CD4-positive, alpha-beta T cell treated with Interleukin-15 for 4 hours (primary cell): ENCODE measurements at places on chromosomes 6 and 20.
A peak's percentile ranks its signal among the peaks of the same experiment; 100 is the strongest.

DNA sequence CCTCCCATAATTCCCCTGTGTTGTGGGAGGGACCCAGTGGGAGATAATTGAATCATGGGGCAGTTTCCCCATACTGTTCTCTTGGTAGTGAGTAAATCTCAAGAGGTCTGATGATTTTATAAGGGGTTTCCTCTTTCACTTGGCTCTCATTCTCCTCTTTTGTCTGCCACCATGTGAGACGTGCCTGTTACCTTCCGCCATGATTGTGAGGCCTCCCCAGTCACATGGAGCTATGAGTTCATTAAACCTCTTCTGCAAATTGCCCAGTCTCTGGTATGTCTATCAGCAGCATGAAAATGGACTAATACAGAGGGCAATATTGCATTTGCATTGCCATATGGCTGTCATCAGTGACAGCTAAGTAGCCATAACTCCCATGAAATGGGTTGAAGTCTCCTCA lies 63.2 kb downstream of the ZNF217 start:
- DNase-seq, result no peak

DNA sequence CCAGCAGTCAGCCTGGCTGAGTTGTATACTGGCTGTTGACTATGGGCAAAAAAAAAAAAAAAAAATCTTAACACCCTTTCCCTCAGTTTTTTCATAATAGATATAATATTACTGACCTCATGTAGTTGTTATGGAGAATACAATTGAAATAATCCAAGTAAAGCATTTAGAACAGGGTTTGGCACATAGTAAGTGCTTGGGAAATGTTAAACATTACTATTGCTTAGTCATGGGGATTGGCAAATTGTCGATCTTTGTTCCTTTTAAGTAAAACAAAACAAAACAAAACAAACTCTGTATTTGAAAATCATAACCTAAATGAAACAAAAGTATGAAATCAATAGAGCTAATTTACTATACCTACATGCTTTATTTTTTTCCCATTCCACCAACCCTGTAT lies 458.4 kb downstream of the GRIK2 start:
- no peak for DNase-seq

DNA sequence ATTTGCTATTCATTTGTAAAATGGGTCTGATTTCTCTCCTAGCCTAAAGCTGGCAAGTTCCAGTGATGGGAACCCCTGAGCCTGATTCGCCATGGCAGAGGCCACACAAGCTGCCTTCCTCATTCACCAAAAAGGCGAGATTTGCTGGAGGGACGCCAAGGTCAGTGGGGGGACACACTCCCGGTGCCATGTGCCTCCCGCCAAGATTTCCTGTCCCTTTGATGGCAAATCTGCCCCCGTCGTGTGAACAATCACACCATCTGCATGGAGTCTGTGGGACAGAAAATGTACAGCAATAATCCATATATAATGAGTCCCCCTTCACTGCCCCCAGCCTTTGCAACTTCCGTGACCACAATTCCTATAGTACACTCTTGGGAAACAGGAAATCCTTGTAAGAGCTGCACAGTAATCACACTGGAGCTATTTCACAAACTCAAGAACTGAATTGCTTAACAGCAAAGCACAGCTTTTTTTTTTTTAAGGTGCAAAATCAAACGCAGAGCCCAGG lies 15.7 kb upstream of the IGF2R start:
- DNase-seq, result no peak

GRCh38 chr6:116847227-116847626 lies 18.3 kb upstream of the GPRC6A start:
- DNase-seq, result no peak

DNA sequence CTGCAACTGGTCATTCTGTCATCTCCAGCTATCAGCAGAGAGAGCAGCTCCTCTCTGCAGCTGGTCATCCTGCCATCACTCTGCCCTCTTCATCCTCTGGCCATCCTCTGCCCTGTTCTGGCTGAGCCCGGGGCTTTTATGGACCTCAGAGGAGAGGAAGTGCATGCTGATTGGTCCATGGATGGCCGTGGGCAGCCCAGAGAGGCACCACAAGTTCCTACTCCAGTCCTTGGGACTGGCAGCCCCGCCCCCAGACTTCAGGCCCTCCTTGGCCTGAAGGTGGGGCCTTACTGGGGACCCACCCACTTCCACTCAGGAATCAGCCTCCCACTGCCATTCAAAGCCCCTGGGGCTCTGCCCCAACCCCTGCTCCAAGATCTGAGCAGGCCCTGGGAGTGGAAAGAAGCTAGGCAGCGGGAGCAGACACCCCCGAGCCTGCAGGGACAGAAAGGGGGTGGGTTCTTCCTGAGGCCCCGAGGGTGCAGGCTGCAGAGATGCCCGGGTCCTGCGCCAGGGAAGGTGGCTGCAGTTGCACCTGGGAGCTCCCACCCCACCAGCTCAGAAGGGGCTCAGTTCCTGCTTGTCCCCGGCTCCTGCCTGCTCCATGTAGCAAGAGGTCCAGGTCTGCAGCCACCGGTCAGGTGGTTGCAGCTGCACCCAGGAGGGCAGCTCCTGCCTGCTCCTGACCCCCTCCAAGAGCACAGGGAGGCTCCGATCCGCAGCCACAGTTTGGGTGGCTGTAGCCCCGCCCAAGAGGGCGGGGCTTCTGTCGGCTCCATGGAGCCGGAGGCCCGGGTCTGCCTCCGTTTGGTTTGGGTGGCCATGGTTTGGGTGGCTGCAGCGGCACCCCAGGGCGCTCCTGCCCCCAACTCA lies 34.1 kb upstream of the HMGA1 start:
- DNase-seq, result no peak

- DNase-seq, result no peak
Measured at GRCh38 chr20:43846516-43846905, 68.1 kb upstream of the TOX2 start.

DNA sequence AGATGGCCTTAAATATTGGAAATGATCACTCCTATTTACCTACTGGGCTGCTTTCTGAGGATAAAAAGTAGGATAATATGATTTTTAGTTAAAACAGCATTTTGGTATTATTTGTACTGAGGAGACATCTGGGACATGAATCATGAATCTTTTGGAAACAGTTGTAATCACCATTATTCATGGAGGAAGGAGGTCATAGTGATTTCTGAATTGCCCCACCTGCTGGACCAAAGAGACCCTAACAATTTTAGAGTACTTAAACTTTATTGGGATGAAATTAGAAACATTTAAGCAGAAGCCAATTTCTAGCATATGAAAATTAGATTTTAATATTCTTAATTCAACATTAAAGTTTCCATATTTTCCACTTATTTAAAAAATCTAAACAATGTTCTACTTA lies 108.4 kb upstream of the SIM1 start:
- no peak for DNase-seq

DNA sequence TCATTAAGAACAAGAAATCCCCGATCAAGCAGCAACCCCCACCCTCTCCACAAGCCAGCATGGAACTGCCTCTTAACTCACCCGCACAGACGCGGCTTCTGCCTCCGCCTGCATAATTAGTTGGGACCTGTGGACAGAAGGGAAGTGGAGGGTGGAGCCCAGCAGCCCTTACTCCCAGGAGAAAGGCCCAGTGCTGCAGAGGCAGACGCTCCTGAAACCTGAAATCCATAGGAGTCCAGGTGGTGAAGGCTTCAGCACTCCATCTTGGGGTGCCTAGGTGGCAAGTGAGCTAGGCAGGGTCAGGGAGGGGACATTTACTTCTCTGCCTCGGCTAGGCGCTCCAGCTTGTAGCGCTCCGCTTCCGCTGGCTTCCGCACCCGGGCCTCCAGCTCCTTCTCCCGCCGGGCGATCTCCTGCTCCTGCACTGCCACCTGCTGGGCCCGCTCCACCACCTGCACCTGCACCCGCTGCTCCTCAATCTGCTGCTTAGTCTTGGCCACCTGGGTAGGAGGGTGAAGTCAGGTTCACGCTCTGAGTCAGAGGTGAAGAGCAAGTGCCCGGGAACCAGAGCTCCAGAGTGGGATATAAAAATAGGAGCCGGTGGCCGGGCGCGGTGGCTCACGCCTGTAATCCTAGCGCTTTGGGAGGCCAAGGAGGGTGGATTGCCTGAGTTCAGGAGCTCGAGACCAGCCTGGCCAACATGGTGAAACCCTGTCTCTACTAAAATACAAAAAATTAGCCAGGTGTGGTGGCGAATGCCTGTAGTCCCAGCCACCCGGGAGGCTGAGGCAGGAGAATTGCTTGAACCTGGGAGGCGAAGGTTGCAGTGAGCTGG lies 10.7 kb downstream of the TUBB start:
- peak; percentile 86 for DNase-seq

GRCh38 chr6:13327691-13328075 lies 654 bp downstream of the TBC1D7 start:
- DNase-seq, result no peak

DNA sequence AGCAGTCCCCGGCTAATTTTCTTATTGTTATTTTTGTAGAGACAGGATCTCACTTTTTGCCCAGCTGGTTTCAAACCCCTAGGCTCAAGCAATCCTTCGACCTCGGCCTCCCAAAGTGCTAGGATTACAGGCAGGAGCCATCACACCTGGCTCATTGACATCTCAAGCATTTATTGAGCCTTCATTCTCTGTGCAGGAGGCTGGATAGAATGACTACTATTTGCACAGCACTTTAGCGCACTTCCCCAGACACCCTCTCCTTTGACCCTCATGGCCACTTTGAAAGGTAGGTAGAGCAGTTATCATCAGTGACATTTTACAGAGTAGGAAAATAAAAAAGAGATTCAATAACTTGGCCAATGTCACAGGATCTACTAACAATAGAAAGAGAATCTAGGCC lies 124.0 kb upstream of the STXBP5 start:
- no peak for DNase-seq

DNA sequence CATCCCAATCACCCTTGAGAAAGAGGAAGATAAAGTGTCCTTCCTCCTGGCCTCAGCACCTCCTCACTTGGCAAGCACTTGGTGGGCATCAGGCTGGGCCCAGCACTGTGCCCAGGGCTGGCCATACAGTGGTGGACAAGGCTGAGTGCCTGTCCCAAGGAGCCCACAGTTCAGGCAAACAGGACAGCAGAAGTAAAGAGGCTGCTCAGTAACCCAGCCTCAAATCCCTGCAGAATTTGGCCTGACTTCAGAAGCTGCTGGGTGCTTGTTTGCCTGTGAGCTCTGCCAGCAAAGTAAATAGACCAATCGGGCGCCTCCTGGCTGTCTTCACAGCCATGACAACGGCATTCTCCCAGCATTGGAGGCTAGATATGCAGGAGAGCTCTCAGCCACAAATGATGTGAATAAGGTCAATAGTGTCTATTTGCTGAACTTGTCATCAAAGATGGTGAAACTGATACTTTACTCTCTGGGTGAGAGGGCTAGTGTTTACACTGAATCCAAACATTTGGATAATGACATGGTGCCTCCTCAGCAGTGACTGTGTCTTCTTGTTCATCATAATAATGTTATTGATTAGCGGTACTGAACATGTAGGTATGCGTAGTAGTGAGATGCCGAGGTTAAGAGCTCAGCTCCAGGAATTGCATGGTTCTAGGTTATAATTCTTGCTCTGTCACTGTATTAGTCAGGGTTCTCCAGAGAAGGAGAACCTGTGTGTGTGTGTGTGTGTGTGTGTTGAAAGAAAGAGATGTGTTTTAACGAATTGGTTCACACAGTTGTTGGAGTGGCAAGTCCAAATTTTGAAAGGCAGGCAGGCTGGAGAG lies 36.9 kb upstream of the FANCE start:
- DNase-seq, result peak; percentile 29

DNA sequence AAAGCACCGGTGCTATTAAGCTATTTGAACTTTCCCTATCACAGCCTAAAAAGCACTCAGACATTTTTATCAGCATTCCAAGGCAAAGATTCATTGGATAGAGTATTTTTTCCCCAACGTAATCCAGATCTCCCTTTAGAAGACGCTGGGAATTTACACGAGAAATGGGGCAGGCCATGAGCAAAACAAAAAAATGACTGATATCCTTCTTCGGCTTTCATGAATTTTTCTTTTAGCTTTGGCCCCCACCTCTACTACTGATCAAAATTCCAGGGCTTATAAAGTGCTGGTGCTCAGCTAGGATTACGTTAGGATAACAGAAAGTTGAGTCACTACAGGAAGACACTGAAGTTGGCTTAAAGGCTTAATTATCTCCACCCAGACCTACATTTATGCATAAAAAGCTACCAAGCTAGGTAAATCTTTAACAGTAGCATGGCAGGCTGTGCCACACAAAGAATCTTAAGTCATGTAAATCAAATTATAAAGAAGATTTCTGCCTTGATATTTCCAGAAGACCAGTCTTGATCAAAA lies 418.5 kb upstream of the BTBD3 start:
- DNase-seq, result no peak

GRCh38 chr6:29656157-29656556 lies 735 bp upstream of the MOG start:
- DNase-seq, result no peak

- no peak for DNase-seq
Measured at GRCh38 chr20:57066126-57066900, 200.1 kb downstream of the BMP7 start.

DNA sequence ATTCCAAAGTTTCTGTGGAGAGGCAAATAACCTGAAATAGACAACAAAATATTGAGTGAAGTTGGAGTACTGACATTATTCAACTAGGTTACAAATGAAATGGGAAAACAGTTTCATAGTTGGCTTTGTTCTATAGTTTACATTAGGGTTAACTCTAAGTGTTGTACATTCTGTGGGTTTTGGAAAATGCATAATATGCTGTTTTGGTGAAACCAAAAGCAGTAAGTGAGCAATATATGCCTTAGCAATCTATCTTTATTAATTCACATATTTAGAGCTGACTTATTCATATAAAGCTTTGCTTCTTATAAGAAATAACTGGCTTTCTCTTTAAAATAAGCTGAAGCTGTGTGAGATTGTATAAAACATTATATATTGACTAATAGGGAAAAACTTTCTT lies 157.5 kb upstream of the AHI1 start:
- no peak for DNase-seq

- peak; percentile 60 for DNase-seq
Measured at GRCh38 chr6:15464211-15464725, 198.6 kb downstream of the DTNBP1 start.

DNA sequence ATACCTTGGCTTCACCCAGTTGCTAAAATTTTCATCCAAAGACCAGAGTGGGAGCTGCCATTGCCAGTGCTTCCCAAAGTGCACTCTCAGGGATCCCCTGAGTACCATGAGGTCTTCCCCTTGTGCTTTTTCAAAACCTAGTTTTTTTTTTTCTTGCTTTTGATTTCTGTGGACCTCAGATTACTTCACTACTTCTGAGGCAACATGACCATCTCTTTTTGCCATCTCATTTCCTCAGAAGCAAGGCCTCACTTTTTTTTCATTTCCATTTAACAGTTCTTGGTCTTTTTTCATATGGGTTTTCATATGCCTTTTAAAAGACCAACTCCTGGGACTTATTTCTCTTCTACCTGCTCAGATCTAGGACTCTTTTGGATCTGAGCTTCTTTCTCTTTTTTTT lies 64.1 kb upstream of the MMS22L start:
- no peak for DNase-seq

DNA sequence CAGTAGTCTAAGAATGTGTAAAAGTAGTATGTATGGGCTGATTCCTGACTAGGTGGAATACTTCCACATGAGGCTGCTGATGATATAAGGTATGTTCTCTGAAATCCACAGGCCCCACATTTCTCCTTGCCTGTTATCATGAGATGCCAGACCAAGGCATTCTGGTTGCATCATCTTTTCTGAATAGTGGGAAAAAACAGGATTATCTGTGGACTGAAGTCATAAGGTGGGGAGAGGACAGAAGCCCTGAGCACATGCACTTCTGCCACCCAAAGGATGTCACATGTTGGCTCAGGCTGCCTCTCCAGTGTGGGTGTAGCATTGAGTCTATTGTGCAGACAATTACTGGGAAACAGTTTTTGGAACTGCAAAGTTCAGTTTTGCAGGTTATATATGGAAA lies 184.5 kb upstream of the RAB32 start:
- DNase-seq, result no peak
